ENCODE measurements at places on chromosomes 7 and 10. TPM values are rescaled to one million over a fixed set of nuclear protein-coding genes. Genes with fewer than 3 reads are reported as not detected.

The FLNC gene
- 92.8 TPM for total RNA-seq

The CDK5 gene
- total RNA-seq, result 18.6 TPM

The THAP5 gene
- total RNA-seq, result 64.4 TPM

The DPP6 gene
- total RNA-seq, result 12.1 TPM

The TBXAS1 gene
- total RNA-seq, result 5.9 TPM

The PSD gene
- total RNA-seq, result 49.2 TPM

The FAM25C gene
- total RNA-seq, result not detected

The MEST gene
- 337 TPM for total RNA-seq

The SPDYE5 gene
- total RNA-seq, result 0.22 TPM

The FEZF1 gene
- total RNA-seq, result 0.27 TPM

The SPDYE9 gene
- not detected for total RNA-seq

The AOAH gene
- total RNA-seq, result 7.1 TPM

The GET4 gene
- 40.3 TPM for total RNA-seq

The IKZF1 gene
- total RNA-seq, result 4.4 TPM

The GRM3 gene
- 7.2 TPM for total RNA-seq

The SFTPA2 gene
- total RNA-seq, result not detected

All from camera-type eye (tissue), 1 donor.